ENCODE measurements at places on chromosomes 1 and 21. TPM values are rescaled to one million over a fixed set of nuclear protein-coding genes. Genes with fewer than 3 reads are reported as not detected.
A peak's percentile ranks its signal among the peaks of the same experiment; 100 is the strongest.

DNA sequence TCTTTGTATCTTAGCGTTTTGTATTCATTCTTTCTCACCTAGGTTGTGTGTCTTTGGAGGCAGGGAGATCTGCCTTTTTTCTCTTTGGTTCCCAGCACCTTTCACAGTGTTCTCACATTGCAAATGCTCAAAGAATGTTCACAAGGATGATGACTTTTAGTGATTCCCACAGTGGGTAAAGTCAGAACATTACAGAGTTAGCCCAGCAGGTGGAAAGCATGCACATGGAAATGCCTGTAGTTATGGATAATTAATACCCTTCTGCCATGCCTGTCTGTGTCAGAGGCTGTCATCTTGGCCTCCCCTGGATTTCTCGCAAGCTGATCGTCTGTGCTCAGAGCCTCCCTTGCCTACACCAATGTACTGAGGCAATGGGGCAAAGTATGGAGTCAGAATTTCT lies 458.9 kb downstream of the LMO4 start:
- DNase-seq, result no peak

The CHI3L1 gene
- not detected for total RNA-seq

The CCDC185 gene
- not detected for total RNA-seq

DNA sequence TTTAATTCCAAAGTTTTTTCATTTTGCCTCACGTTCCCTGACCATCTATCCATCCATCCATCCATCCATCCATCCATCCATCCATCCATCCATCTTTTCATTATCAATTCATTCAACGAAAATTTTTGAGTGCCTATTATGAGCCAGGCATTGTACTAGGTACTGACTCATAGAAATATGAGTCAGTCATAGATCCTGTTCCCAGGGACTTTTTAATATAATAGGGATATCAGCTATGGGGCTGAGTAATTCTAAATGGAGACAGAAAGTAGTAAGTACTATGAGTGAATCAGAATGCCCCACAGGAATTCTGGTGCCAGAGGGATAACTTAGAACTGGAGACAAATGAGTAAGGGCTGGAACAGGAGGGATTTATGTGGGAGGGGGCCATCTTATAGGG lies 49.8 kb upstream of the GNG12 start:
- DNase-seq, result peak; percentile 85

The CD48 gene
- not detected for total RNA-seq

The A3GALT2 gene
- total RNA-seq, result not detected

DNA sequence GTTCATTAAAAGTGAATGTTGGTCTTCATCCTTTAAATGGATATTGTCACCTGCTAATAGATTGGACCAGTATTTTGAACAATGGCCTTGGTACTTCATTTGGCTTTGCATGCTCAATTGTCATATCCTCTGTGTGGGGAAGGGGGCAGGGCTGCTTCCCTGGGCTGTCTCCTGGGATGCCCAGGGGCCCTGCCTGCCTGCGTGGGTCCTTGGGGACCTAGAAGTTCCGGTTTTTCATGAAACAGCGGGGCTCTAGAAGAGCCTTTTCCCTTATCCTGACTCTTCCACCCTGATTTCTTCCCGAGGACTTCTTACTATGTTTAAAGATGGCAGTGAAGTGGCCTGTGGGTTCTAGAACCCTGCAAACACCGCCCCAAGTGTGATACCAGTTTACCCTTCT lies 97.5 kb downstream of the DISC1 start:
- DNase-seq, result no peak

DNA sequence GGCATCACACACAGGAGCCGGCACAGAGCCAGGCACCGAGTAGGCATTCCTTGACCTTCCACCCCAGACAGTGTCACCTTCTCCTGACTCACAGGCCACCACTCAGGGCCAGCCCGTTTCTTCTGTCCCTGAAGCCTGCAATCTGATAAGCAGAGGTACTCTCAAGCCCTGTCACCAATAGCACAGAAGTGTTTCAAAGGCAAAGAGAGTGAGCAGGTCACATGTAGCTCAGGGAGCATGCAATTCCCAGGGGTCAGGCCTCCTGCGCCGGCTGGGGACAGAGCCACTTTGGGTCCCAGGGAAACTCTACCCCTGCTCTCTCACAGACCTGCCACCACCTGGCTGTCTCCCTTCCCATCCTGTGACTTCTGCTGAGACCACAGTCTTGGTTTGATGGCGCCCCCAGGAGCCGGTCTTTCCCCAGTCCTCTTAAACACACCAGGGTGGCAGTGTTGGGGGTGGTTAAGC lies 13.2 kb downstream of the CAPN9 start:
- no peak for DNase-seq

The SOX13 gene
- total RNA-seq, result 5.7 TPM

The P3R3URF gene
- total RNA-seq, result not detected

The GBP7 gene
- not detected for total RNA-seq

DNA sequence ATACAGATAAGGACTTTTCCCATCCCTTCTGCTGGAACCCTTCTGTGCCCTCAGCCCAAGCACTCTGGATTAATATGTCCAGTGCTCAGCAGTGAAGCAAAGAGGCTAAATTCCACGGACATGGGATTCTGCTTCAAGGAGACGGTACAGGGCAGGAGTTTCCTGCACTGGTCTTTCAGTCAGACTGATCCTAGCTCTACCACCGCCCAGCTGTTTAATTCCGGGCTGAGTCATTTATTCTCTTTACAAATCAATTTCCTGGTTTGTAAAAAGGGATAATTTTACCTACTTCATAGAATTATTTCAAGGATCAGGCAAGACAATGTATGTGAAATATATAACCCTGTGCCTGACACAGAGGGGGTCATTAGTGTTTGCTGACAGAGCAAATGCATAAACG lies 41.6 kb upstream of the NRDC start:
- DNase-seq, result no peak

GRCh38 chr1:76868916-76869315 lies 1.6 kb downstream of the ST6GALNAC5 start:
- no peak for DNase-seq

DNA sequence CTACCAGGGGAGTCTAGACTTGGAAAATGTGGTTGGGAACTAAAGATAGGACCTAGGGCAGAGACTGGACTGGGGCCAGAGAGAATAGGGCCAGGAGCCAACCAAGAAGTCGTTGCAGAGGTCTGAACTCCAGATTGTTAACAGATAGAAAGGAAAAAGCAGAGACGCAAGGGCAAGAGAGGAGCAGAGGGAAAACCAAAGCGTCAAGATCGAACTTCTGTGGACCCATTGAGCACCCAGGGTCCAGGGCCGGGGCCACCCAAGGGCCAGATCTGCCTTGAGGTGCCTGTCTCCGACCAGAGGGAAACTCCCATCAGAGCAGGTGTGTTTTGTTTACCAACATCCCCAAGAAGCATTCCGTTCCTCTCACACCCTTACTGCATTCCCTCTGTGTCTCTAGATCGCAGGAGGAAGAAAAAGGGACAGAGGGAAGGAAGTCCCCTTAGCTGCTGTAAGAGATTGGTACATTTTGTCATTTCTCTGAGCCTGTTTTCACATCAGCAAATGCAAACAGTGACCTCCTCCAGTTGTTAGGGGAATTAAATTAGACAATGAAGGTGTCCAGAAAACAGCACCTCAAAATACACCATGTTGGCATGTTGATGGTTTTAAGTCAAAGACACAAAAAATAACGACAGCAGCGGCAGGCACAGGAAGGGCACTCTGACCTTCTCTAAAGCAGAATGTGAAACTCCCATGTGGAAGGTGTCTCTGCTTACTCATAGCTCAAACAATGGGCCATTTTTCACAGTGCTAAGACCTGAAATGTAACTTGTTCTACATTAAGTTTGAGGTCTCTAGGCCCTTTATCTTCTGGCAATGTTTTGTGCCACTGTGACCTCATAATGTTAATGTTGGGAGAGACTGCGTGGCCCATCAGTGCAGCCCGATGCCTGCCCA lies 105.8 kb upstream of the RAB4A start:
- peak; percentile 26 for DNase-seq

The AIRE gene
- total RNA-seq, result not detected

The LCE1E gene
- total RNA-seq, result not detected

The RCAN3 gene
- total RNA-seq, result 1.4 TPM

DNA sequence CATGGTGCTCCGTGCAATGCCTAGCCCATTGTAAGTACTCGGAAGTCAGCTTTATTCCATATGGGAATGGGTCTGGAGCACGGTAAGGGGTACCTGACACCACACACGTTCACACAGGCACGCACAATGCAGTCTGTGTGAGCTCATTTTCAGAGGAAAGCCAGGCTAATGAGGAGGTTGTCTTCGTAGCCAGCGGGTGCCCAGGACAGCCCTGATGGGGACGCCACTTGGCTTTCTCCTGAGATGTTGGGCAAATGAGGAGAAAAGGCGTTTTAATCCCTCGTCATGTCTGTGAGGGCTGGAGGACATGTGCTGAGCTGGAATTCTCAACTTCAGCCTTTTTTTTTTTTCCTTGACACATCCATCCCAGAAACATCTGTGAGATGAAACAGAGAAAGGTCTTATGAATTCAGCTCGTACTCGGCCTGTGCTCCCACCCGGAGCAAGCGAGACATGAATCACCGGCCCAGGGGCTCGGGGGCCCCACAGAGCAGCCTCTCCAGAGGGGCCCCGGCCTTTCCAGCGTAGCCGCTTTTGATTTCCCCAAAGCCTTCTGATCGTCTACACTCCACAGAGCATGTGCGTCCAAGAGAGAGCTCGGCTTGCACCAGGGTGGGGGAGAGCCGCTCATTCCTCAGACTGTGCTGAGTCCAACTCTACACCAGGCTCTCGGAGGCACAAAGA lies 125.1 kb downstream of the EPHB2 start:
- DNase-seq, result no peak

The DCST1 gene
- total RNA-seq, result not detected

The PIGV gene
- 5.0 TPM for total RNA-seq

GRCh38 chr1:211349741-211350140 lies 23.1 kb downstream of the TRAF5 start:
- DNase-seq, result no peak

GRCh38 chr1:39779137-39779536 lies 8.0 kb upstream of the OXCT2 start:
- no peak for DNase-seq

The OR2T11 gene
- not detected for total RNA-seq

DNA sequence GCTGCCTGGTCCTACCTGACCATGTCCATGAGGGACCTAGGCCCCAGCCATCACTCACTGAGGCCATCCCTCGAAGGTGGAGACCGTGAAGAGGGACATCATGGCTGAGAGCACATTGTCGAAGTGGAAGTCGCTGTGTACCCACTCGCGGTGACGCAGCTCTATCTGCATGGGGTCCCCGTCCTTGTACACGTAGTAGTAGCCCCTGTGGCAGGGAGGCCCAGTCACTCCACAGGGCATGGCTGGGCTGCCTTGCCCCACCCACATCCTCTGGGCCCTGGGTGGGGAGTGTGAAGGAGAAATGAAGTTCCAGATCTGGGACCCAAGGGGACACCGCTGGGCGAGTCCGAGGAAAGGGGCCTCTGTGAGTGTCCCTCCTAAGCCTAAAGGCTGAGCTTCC lies 38.4 kb upstream of the KIF21B start:
- DNase-seq, result no peak

DNA sequence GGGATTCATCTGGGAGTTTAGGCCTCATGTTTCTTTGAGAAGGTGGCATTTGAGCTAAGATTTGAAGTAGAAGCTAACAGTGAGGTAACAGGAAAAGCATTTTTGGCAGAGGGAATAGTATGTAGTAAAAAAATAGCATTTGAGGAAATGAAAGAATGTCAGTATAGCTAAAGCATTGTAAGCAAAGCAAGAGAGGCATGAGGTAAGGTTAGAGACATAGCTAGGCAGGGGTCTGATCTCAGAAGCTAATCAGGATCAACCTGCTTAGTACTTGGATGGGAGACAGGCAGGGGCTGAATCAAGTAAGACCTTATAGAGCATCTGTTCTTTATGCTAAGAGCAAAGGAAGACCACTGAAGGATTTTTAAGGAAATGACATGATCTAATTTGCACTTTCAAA lies 4.0 kb downstream of the POLR3C start:
- peak; percentile 47 for DNase-seq

The HOOK1 gene
- total RNA-seq, result not detected

Measured in lung microvascular endothelial cell (primary cell).